ENCODE measurements at places on chromosomes 6 and 20.

DNA sequence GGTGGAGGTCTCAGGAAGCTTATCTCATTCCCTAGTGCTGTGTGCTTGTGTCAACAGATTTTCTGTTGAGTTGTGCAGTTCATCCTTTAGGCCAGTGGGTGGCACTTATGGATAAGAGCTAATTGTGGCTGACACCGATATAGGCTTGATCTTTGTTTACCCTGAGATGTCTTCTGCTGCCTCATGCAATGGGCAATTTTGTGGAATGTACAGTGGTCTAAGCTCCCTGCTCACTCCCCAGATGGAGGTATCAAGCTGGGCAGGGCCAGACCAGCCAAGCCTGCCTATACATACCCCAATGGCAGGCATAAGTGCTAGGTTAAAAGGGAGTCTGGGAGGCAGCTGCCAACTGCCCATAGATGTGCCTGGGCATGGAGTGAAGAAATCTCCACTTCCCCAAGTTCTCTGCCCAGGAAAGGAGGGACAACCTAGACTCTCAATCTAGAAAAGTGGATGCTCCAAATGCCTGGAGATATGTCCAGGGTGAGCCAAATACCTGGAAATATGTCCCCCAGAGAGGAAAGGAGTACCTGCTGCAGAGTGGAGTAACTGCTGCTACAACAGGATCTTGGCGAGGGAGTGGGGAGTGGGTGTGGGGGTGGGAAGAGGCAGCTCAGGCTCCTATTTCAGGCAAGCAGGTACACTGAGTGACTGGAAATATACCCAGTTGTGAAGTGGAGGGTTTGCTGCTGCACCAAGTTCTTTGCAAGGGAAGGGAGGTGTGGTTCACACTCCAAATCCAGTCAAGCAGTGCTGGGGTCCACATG is 53.2 kb upstream of the ARG1 start:
- DNase-seq = peak; percentile 41

GRCh38 chr6:81789291-81789690 is 36.8 kb upstream of the TENT5A start:
- DNase-seq = no peak

DNA sequence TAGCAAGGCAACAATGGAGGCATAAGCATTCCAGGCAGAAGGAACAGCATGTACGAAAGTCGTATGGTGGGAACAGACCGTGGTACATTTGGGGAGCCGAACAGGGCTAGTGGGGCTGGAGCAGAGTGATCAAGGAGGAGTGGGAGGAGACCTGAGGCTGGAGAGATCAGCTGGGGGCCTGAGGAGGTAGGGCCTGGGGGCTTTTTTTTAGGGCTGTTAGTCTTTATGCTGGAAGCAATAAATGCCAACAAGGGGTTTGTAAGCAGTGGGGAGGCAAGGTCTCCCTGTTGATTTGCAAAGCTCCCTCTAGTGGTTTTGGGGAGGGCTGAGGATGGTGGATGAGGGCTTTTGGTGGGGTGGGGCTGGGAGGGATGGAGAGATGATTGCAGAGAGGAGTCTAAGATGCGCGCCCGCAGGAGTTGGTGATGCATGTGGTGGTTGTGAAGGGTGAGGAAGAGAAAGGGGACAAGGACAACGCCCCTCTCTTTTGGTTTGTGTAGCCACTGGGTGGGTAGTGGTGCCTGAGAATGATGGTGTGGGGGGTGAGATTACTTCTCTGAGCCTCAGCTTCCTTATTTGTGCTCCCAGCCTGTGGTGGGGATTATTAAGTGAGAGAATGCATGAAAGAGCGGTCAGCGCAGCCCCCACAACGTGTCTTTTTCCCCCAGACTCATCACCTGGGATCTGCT is 74.1 kb upstream of the TOX2 start:
- no peak for DNase-seq

GRCh38 chr6:8435093-8435844 is at the start of gene SLC35B3:
SLC35B3 (minus strand) TSS chr6:8435545.
- peak; percentile 99 for DNase-seq

DNA sequence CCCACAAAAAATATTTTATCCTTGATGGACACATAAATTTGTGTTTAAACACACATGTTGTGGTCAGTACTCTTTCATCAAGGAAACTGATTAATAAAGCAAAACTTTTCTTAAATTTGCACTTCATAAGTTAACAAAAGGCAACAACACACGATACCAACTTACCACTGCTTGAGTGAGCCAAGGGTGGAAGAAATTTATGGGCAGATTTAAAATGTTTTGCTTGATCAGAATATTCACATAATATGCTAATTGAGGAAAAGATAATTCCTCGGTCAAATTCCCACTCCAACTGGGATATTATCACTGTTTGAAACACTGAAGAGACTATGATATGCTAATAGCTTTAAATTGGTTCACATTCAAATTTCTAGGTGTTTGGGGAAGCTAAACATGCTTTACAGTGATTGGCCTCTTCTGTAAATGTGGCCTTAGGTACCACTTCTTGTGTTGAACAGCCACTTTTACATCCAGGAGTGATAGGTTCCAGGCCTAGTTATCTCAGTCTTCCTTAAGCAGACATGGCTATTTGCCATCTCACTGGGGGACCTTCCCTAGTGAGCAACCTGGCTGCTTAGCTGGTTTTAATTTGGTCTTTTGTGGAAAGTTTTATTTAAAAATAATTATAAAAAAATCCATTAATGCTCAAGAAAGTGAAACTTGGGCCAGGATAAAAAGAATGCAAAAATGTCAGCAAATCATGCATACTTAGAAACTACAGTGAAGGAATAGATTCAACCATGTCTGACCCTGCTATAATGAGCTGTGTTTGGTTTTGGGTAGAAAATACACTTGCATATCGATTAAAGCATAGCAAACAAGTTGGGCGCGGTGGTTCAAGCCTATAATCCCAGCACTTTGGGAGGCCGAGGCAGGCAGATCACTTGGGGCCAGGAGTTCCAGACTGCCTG is 221.2 kb upstream of the MAP3K7 start:
- no peak for DNase-seq

DNA sequence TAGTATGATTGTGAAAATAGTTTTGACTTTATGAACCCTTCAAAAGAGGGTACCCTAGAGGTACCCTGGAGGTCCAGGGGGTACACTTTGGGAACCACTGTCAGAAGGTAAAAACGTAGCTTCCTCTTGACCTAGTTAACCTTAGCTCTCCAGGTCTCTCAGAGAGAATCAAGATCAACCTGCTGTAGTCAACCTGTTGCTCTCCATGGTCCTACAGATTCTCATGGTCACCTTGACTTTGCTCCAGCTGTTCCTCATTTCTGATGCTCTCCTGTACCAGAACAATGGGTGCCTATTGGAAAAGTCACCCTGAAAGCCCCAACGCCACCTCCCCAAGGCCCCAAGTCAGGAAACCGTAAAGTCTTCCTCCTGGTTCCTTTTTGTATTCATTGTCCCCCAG is 294.4 kb upstream of the CDH4 start:
- DNase-seq = no peak

DNA sequence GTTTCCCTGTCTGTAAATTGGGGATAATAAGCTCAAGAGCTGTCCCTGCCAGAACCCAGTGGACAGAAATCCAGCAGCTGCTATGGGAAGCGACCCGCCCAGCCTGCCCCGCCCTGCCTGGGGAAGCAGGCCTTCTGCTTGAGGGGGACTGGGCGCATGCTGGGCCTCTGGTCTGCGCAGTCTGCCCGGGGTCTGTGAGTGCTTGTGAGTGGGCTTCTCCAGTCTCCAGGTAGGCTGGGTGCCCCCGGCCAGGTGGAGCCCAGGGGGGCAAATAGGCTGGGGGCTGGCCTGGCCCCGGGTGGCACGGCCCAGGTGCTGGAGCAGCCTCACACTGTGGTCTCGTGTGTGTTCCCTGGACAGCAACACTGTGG is 648 bp upstream of the RBBP8NL start:
- no peak for DNase-seq

DNA sequence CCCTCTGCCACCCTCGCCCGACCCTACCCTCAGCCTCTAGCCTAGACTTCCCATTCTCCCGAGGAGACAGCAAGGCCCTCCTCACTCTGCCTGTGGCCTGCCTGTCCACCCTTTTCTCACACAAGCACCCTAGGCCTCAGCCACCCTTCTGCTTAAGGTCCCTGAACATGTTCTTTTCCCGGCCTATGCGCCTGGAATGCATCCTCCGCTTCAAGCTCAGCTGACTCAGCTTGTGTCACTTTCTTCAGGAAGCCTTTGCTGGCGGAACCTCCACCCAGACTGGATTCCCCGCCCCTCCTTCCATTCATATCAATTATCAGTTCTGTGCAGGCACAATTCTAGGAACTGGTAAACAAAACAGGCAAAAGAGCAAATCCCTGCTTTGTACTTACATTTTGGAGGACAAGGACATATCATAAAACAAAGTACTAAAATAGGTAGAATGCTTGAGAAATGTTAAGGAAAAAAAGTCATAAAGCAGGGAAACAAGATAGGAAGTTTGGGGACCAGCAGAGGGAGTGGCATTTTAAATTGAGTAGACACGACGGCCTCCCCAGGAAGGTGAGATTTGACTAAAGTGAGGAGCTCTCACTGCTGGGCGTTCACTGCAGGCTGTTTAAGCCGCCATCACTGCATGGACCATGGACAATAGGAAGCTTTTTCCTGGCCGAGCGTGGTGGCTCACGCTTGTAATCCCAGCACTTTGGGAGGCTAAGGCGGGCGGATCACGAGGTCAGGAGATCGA is 17.9 kb upstream of the SNHG17 start:
- DNase-seq = no peak

- no peak for DNase-seq
These were observed 12.0 kb upstream of the SLC17A5 start for GRCh38 chr6:73665686-73666319.

DNA sequence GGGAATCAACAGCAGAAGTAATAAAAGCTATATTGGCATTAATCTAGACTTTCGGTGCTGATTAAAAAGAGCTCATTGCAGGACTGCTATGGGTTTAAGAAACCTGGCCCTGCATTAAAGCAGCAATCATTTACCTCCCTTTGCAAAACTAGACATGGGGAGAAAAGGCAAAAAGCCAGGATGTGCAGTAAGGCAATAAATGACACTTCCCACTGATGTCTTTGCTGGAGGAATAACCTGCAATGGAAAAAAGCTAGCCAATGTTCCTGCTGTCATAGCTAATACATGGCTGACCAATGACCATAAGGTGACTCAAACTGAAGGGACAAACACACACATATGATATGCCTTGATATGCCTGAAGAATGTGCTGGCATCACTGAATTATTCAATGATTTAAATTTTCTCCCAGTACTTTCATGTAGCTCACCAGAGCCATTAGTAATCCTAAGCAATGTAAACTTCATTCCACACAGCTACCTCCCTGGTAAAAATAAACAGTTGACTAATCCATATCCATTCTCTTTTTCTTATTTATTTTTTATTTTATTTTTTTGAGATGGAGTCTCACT is 8.7 kb downstream of the DNAAF9 start:
- DNase-seq = no peak

GRCh38 chr20:40331807-40332560 is 357.1 kb downstream of the MAFB start:
- DNase-seq = no peak

DNA sequence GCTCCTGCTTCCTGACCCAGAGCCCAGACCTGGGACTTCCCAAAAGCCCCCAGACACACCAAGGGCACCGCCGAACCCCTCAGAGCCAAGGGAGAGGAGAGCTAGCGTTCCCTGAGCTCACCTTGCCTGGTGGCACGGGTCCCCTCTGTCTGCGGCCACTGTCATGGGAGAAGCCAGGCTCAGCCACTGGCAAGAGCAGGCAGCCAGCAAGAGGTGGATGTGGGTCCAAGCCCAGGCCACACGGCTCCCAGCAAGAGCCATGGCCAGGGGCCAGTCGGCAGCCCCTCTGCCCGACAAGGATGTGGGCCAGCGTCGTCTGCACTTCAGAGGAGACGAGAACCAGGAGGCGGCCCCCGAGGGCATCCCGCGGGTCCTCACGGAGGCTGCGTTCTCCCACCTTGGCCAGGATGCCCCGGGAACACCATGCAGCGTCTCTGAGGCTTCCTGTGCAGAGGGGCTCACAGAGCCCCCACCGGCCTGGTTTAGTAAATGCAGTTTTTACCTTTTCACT is 2.2 kb upstream of the PPDPF start:
- DNase-seq = no peak

DNA sequence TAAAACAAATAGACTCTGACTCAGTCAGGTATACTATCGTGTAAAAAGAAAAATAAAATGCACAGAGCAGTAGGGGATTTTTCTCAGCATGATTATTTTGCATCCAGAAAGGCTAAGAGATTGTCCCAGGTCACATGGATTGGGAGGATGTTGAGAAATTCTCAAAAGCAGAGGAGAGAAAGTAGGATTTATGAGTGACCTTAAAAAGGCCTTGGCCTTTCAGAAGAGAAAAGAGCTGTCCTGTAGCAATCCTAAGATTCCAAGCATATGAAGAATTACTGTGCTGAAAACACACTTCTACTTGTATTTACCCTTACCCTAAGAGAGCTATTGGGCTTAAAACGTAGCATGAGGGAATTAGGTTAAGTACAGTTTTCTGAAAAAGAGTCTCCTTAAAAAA is 149.7 kb upstream of the ENPP5 start:
- no peak for DNase-seq

- no peak for DNase-seq
These were observed 35.8 kb upstream of the TPD52L1 start for GRCh38 chr6:125117818-125118217.

- DNase-seq = no peak
These were observed 161.4 kb downstream of the TBXT start for GRCh38 chr6:166005944-166006899.

DNA sequence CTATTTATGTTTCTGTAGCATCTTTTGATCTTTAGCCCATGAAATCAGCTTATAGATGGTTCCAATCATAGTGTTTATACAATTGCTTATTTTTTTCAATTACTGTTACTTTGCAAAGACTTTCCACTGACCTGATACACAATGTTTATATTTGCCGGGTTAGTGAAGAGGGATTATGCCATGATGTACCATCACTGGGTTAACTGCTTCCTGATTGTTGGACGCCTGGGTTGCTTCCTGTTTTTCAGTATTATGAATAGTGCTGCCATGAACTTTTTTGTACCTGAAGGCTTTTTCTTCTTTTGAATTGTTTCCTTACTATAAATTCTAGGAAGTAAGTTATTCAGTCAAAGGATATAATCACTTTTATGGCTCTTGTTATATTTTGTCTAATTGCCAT is 6.9 kb downstream of the MANBAL start:
- DNase-seq = no peak

DNA sequence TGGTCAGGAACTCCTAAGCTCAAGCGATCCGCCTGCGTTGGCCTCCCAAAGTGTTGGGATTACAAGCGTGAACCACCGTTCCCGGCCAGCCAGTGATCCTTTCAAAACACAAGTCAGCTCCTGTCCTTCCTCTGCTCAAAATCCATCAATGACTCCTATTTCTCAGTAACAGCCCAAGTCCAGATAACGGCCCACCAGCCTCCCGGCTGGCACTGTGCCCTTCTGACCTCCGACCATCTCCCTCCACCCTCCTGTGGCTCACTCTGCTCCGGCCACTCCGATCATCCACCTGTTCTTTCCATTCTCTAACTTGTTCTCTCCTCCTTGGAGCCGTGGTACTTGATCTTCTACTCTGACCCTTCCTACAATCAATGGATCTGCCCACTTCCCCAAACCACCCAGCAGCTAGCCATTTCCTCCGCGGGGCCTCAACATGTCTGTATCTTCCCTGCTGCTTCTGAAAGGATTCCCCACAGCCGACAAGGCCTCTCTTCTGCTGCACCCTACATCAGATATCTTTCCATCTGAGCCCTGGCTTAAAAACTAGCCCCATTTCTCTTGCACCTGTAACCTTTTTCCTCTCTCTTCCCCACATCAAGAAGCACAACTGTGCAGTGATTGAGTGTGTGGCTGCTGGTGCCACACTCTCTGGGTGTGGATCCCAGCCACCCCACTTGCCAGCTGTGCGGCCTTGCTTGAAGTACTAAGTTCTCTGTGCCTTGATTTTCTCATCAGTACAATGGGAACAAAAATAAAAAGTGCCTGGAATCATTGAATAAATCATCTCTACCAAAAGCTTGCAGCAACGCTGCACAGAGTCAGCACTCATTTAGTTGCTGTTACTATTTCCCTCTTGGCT is 6.1 kb upstream of the ZMYND8 start:
- DNase-seq = no peak

Measured in stimulated activated CD4-positive, alpha-beta T cell treated with anti-CD3 and anti-CD28 coated beads, Interleukin-1b, Interleukin-23, amount 100 ng/mL, for 24 hours (primary cell).